ENCODE measurements at places on chromosomes 3 and 15.

DNA sequence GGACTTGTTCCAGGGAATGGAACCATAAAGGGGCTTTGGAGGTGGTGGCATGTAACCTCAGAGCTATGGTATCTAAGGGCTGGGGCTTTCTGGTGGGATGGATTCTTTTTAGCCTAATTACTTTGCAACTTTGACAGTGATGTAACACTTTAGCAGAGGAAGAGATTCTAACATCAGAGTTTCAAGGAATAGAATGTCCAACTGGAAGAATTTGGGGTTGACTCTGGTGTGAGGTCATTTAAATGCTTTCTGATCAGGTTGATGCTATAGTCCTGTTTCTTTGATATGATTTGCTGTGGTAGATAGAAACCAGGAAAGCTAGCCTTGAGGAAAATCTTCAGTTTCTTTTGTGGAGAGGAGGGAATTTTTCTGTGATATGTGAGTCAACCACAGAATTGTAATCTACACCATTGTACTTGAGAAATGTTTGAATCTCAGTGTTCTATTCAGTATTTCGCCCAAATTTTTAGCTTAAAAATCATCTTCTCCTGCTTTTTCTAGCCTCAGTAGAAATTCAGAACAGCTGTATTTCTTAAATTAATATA is 40.0 kb downstream of the ATP2C1 start:
- DNase-seq = peak; percentile 45

- DNase-seq = no peak
Measured at GRCh38 chr3:142239421-142239820, 14.0 kb upstream of the GK5 start.

- DNase-seq = no peak
Measured at GRCh38 chr3:4398120-4398940, 68.7 kb downstream of the SUMF1 start.

- no peak for DNase-seq
Measured at GRCh38 chr15:41874736-41875135, 19.1 kb downstream of the SPTBN5 start.

- DNase-seq = no peak
Measured at GRCh38 chr15:36075333-36075732, 504.1 kb upstream of the CDIN1 start.

All from NCI-H226 (cell line).